WERI-Rb-1 (cell line): ENCODE measurements at places on chromosomes 7 and 10.

DNA sequence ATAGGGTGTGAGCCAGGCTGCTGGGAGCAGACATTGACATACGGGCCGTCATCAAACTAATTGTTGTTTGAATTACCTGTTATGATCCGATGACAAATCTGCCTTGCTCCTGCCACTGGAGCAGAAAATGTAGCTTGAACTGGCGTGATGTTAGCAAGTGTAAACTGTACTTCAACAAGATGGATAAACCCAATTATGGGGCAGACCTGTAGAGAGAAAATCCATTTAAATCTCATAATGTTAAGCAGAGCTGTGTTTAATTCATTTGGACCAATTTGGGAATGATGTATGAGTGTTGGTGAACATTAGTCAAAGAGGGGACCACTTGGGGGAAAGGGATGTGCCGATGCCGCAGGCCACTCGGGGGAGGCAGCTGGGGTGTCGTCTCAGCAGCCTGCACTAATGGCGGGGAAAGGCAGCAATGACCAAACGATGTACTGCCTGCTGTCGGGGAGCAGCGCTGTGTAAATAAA lies 27.4 kb downstream of the TCF7L2 start:
- no peak for DNase-seq

DNA sequence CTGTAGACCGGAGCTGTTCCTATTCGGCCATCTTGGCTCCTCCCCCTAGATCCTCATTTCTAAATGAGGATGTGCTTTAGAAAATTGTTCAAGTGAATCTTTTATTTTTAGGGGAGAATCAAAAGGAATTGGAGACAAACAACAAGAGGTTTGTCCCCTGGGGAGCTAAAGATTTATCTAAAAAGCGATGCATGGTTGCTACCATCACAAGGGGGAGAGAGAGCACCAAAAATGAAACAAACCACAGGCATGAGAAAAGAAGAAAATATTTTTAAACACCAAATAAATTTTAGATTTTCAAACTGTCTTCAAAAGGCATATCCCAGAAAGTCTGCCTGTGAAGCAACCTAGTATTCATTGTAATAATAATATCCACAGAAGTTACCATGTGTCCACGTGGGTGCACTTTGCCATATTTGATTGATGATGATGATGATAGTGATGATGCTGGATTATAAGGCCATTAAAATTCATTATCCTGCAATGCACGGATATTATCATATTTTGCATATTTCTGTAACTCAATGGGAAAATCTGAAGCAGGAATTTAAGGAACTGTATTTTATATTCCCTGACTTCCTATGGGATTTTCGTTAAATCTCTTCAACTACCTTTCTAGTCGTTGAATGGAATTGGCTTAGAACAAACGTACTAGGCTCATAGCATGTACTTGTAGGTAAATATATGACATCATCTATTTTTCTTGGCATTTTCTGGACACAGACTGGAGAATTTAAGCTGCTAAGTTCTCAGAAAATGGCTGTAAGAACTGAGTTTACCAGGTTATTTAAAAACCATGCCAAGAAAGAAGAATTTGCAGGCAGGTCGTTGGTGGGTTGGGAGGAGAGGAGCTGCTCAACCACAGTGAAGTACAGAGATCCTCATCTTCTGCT lies 171.6 kb downstream of the WDR37 start:
- no peak for DNase-seq

GRCh38 chr10:30455816-30456215 lies 21.8 kb downstream of the MAP3K8 start:
- no peak for DNase-seq

DNA sequence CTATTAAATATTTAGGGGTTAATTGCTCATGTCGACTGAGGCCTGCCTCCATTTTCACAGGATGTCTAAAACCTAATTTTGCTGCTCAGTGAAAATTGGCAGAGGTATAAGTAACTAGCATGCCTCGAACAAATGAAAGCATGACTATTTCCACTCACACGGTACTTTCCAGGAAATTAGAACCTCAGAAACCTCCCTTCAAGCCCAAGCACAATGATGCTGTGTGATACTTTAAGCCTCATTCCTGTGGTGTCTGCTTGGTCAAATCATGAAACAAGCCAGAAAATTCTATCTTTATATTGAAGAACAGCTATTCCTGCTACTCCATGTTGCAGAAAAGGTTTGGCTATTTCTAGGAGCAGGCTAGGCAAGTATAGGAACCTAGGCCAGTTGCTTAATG lies 203.0 kb downstream of the SORCS3 start:
- no peak for DNase-seq

DNA sequence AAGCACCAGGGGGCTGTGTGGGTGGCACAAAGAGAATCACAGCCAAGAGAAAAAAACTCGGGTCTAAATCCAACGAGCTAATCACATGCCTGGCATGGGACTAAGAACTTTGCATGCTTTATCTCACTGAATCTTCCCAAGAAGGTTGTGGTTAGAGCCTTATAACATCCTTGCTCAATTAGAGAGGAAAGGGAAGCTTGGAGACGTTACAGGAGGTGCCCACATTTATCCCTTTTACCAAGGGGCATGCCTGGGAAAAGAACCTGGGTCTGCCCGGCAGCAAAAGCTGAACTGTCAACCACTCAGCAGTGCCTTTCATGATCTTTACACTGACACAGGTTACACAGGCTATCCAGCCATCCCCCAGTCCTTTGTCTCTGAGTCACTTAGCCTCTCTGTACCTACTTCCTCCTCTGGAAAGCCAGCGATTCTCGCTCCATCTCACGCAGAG lies 190.1 kb downstream of the PRPF18 start:
- DNase-seq = no peak

DNA sequence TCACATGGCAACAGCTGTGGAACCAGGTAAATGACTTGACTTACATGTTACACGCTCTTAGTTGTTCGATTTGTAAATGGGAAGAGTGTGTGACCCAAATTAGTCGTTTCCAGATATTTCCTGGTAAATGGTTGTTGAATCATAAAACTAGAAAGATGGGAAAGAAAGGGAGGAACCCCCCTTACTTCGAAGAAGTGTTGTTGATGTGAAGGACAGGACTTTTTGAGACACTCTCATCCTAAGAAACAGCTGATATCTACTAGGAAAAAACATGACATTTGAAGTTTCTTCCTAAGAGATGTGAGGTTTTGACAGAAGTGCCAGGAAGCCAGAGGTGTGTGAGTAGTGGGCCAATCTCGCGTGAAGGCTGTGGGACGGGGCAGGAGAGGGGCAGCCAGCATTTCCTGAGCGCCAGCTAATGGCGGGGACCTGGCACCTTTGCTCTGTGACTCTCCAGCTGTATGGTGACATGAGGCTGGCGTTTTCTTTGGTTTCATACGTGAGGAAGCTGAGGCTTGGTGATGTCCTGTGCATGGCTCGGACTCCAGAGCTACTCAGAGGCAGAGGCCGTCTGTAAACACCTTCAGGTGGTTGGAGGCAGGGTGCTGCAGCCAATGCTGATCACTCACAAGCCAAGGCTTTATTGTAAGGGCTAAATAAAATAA lies 53.7 kb downstream of the IKZF1 start:
- no peak for DNase-seq

- DNase-seq = no peak
These were observed 298.3 kb downstream of the GALNT17 start for GRCh38 chr7:71430246-71430645.

DNA sequence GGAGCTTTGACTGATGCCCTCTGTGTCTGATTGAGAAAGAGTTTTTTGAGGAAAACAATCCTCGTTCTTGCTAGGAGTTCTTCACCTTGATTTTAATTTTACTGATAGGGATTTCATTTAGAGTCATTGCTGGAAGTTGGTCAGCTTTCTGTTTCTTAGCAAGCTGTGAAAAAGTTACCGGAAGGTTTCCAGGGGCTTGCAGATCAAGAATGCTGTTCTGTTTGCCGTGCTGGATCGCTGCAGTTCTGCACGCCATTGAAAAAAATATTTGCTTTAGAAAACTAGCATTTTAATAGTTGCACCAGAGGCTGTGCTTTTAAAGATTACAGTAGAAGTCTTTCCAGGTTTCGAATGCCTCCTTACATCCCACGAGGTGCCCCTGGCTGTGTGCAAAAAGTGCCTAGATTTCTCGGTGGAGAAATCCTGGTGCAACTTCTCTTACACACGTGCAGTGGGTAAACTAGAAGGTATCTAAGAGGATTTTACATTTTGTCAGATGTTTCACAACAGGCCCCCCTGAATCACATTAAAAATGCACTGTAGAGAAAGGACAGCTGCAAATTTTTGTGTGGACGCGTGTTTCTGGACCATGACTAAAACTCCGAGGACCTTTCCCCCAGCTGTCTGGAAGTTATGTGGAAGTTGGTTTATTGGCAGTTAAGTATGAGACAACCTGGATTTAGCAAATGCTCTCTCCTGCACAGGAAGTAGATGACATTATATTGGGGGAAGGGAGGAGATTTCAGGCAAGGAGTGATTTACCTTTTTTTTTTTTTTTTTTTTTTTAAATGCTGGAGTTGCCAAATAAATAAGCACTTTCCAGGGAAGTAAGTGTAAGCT lies 5.8 kb downstream of the TCF7L2 start:
- DNase-seq = no peak

DNA sequence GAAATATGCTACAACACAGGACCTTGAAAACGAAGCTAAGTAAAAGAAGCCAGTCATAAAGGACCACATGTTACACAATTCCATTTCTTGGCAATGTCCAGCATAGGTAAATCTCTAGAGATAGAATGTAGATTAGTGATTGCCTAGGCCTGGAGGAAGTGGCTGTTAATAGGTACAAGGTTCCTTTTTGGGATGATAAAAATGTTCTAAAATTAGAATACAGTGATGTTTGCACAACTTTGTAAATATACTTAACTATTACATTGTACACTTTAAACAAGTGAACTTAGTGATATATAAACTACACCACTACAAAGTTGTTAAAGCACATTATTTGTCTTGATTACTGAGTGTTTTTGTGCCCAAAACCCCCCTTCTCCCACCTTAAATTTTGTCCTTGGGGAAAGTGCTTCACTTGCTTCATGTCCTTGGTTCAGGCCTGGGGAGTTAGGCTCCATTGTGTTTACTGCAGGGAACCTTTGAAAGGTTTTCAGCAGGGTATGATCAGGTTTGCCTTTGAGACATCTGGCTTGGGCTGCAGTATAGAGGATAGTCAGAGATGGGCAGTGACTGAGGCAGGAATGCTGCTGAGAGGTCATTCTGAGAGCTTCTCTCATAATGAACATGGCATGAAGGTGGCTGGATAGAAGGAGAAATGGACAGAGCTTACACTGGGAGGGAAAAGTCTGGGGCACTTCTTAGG lies 1052.6 kb downstream of the REEP3 start:
- DNase-seq = no peak

DNA sequence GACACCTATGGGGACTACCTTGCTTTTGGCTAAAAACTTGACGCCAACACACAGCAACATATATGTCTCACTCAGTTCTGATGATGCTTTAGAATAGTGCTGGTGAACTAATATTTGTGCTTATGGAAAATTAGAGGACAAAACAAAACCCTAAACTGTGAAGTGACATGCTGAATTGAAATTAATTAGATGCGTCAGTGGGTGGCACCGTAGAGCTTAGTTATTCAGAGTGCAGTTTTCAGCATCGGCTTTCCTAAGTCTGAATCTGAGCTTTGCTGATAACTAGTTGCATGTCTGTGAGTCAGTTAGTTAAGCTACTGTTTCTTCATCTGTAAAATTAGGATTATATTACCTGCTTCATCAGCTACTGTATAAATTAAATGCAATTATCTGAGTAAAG lies 245.0 kb upstream of the SORCS1 start:
- peak; percentile 22 for DNase-seq

DNA sequence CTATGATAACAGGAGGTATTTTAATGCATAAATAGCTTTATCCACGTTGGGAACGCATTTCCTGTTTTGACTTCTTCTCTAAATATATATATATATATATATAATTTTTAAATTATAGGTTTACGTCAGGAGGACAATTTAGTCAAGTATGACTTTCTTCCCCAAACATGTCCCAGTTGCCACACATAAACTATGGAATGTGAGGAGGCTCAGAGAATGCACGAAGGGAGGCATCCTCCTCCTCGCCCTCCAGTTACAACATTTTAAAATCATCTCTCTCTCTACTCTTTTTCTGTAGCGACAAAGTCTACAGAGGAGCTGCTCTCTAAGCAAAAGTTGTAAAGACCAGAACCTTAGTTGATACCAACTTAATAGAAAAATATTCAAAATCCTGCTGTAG lies 106.9 kb upstream of the LYZL1 start:
- DNase-seq = no peak

GRCh38 chr7:71361451-71362032 lies 229.6 kb downstream of the GALNT17 start:
- no peak for DNase-seq

DNA sequence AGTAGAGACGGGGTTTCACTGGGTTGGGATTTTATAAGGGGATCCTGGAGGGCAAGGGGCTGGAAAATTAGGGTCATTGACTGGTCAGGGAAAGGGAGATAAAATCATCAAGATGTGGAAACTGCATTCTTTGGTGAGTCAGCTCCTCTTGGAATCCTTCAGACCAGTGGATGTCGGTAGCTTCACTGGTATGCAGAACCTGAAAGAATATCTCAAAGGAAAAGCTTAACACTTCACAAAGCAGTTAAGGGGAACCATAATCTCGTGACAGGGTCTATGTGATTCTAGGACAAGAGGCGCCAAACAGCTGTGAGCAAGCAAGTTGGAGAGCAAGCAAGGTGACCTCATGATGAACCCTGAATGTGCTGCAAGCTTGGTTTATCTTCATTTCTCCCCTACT lies 634.7 kb upstream of the AUTS2 start:
- DNase-seq = peak; percentile 43

DNA sequence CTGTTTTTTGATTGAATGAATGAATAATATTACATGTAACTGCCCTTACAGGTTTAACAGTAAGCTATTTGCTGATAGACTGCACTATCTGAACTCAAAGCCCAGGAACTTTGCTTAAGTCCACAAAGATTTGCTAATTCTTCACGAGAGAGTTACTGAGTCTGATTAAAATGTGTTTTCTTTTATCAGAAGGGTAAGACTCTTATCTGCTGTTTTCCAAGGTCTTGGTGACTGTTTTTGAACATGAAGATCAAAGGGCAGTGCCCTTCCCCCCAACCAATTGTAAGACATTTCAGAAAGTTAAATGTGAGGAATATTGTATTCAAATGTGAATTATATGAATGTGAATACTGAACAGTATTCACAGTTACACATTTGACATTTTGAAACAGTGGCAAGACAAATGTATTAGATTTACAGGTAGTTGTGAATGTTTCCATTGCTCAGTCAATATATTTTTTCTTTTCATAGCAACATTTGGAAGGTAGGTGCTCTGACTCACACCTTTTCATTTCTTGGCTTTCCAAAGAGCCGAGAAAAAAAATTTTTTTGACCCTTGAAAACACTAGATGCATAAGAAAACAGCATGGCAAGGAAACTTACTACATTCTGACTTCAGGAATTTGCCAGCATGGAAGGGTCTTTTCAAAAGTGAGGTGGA lies 62.7 kb downstream of the DKK1 start:
- DNase-seq = no peak

DNA sequence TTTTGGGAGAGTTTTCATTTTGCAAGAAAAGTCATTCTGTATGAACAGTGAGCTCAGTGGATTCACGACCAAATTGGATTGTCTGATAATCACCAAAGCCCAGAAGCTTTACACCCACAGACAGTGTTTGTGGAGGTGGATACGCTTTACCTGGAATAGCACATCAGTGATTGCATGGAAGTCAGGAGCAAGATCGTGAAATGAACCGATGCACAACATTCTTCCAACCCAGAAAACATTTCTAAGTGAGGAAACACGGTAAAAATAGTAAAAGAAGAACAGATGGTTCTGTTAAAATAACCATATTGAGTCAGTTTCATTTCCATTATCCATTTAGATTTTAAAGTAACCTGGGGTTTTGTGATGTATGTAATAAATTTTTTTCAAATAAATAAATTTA lies 478.2 kb upstream of the PFKP start:
- DNase-seq = no peak
